ENCODE measurements at places on chromosomes 7 and 10. TPM values are rescaled to one million over a fixed set of nuclear protein-coding genes. Genes with fewer than 3 reads are reported as not detected.

GRCh38 chr7:37915438-37915837 is 1.2 kb downstream of the SFRP4 start:
- H3K4me3 ChIP-seq: no peak overlapping the region
- H3K27me3 ChIP-seq: peaks cover 24% of the 10 kb centered on the region
- no peak for DNase-seq
- no peak overlapping the region for H3K27ac ChIP-seq

DNA sequence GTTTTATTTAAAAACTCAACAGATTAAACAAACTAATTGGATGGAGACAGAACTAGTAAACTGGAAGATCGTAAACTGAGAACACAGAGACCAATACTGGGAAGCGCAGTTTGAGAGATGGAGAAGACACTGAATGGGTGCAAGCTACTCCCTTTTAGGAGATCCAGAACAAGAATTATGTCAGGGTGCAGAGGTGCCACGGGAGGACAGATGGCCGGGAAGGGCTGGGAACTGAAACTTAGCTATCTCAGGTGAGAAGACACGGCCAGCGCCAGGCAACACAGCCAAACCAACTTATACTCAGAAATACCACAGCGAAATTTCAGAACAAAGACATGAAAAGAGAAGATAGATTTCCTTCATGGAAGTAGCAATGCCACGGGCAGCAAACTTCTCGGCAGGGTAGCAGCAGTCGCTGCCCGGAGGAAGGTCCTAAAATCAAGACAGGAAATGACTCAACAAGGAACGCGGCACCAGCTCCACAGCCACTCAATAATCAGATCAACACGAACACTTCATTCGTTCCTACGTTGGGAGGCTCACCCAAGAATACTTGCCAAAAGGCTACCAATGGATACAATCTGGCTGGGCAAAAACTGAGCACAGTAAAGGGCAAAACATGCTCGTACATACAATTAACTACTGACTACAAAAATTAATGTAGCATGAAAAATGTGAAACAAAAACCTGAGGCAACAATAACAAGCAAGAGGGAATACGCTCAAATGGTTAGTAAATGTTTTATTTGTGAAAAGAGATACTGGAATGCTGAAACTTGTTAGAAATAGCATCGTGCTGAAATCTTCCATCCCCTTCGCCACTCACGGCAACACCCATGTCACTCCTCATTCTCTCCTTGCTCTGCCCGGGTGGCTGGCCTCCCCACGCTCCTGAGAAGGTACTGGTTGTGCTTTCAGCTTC is 2.2 kb upstream of the LRRC27 start:
- H3K4me3 ChIP-seq: peak overlapping the region; percentile 95
- H3K36me3 ChIP-seq: peaks cover 2% of the 10 kb centered on the region
- no peaks in the 10 kb centered on the region for H3K27me3 ChIP-seq

- H3K27ac ChIP-seq: peak overlapping the region; percentile 35
- no peaks in the 10 kb centered on the region for H3K36me3 ChIP-seq
- DNase-seq: peak; percentile 41
- H3K4me1 ChIP-seq: peaks cover 47% of the 10 kb centered on the region
Observed at GRCh38 chr7:131110297-131111080, 217.2 kb upstream of the MKLN1 start.

- H3K27me3 ChIP-seq: peaks cover 82% of the 10 kb centered on the region
- peak; percentile 21 for DNase-seq
- no peak overlapping the region for H3K4me3 ChIP-seq
- peaks cover 17% of the 10 kb centered on the region for H3K4me1 ChIP-seq
Observed at GRCh38 chr10:129969184-129969910, 5.3 kb upstream of the EBF3 start.

DNA sequence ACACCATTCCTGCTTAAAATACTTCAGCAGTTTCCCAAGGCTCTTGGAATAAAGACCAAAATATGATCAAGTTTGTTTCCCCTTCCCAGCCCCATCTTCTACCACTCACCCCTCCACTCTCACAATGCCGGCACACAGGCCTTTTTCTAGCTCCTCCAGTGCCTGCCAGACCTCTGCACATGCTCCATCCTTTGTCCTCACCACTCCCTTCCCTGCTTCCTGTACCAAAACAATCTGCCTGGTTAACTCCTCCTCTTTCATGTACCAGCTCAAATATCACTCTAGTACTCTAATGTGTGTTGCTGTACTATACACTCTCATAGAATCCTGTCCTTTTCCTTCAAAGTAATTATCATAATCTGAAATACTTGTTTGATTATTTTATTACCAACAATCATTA is 19.4 kb downstream of the SCRN1 start:
- H3K4me3 ChIP-seq: no peak overlapping the region
- no peaks in the 10 kb centered on the region for H3K4me1 ChIP-seq
- no peak overlapping the region for H3K27ac ChIP-seq
- no peaks in the 10 kb centered on the region for H3K27me3 ChIP-seq

- no peaks in the 10 kb centered on the region for H3K27me3 ChIP-seq
- no peak overlapping the region for H3K27ac ChIP-seq
- no peaks in the 10 kb centered on the region for H3K36me3 ChIP-seq
- DNase-seq: peak; percentile 41
- no peak overlapping the region for H3K4me3 ChIP-seq
Observed at GRCh38 chr7:7972922-7973594, 4.5 kb downstream of the GLCCI1 start.

DNA sequence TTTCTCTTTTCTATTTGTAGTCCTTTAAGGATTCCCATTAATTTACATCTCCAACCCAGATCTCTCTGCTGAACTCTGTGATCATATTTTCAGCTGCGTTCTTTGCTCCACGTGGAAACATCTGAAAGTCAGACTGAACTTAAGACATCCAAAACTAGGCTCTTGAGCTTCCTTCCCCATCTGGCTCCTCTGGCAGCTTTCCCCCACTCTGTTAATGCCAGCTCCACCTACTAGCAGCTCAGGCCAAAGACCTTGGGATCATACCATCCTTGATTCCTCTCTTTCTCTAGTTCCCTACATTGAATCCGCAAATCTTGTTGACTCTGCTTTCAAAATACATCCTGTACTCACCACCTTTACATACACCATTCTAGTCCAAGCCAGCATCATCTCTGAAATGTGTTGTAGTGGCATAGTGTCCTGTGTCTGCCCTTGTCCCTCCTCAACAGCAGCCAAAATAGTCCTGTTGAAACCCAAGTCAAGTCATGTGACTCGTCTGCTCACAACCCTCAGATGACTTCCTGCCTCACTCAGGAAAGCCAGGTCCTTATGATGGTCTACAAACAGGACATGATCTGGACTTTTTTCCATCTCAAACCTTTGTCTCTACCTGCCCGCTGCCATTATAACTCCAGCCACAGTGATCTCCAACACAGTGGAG is 7.0 kb downstream of the REEP3 start:
- H3K27me3 ChIP-seq: no peaks in the 10 kb centered on the region
- no peaks in the 10 kb centered on the region for H3K4me1 ChIP-seq
- DNase-seq: no peak
- no peak overlapping the region for H3K4me3 ChIP-seq
- no peaks in the 10 kb centered on the region for H3K36me3 ChIP-seq

DNA sequence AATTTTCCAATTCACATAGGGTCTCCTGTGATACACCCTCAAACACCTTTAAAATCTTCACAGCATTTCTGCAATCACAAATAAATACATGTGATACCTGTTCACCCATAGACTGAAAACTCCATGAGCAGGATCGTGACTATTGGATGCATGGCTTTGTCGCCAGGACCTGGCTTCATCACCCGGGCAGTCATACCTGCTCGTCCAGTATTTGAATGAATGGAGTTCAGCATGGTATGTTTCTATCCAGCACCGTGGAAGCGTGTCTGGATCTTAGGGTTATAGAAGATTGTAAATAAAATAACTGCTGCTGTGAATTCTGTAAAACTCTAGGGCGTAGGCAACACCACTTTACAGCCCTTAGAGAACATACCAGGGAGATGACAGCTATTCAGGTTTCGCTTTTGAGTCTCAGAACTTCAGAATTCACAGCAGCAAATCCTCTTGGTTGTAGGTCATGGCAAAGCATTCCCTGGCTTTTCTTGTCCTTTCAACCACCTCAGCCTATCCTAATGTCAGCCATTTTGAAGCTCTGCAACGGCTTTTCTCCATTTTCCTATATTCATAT is 47.4 kb upstream of the USP6NL start:
- no peaks in the 10 kb centered on the region for H3K36me3 ChIP-seq
- no peak for DNase-seq
- no peak overlapping the region for H3K27ac ChIP-seq
- no peaks in the 10 kb centered on the region for H3K27me3 ChIP-seq
- no peak overlapping the region for H3K4me3 ChIP-seq

DNA sequence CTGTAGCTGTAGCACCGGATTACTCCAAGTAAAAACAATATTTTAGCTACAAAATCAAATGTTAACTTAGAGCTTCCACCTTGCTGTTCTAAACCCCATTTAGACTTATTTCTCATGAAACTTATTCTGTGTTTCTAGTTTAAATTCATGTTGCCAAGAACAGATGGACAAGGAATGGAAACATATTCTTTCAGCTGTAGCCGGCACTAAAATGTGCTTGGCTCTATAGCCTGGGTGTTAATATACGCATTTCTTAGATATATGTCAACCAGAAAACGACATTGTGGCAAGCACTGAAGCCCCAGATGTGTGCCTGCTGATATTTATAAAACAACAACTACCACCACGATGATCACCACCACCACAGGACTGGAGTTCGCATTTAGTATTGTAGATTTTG is 190.3 kb upstream of the ETV1 start:
- no peaks in the 10 kb centered on the region for H3K4me1 ChIP-seq
- no peaks in the 10 kb centered on the region for H3K36me3 ChIP-seq
- no peak overlapping the region for H3K27ac ChIP-seq

DNA sequence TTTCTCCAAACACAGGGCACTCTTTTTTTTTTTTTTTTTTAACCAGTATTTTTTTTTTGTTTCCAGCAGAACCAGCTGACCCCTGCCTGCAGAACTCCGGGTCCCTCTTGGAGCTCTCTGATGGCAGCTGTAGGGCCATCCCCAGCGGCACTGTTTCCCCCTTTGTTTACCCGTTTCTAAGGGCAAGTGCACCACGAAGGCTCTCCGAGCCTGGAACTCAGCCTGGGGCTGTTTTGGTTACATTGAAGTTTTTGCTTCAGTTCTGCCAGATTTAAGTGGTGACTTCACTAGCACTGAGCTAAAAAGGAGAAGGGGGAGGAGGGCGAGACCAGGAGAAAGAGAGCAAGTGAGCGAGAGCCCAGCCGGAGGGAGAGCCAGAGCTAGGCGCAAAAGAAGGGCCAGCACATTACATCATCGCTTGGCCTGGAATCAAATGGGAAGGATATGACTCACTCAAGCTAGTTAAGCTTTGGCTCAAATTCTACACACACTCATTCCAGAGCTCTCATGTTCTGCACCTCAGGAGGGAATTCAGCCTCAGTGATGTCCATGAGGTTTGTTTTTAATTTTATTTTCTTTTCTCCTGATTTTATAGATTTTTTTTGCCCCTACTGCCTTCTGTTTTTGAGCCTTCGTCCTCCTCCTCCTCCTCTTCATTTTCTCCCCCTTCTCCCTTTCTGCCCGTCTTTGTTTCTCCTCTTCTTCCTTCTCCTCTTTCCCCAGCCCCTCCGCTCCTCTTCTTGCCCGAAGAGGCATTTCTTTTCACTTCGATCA is 272.3 kb downstream of the TRIL start:
- H3K36me3 ChIP-seq: no peaks in the 10 kb centered on the region
- H3K4me3 ChIP-seq: peak overlapping the region; percentile 9
- peak; percentile 72 for DNase-seq

Gene KAT6B
- 119 TPM for total RNA-seq

Gene RBP3
- not detected for total RNA-seq

Gene GIMAP1
- 0.30 TPM for total RNA-seq
